ENCODE measurements at places on chromosomes 6 and 20.
A peak's percentile ranks its signal among the peaks of the same experiment; 100 is the strongest.

- DNase-seq, result no peak
These were observed 302.3 kb upstream of the CITED2 start for GRCh38 chr6:139676718-139677117.

DNA sequence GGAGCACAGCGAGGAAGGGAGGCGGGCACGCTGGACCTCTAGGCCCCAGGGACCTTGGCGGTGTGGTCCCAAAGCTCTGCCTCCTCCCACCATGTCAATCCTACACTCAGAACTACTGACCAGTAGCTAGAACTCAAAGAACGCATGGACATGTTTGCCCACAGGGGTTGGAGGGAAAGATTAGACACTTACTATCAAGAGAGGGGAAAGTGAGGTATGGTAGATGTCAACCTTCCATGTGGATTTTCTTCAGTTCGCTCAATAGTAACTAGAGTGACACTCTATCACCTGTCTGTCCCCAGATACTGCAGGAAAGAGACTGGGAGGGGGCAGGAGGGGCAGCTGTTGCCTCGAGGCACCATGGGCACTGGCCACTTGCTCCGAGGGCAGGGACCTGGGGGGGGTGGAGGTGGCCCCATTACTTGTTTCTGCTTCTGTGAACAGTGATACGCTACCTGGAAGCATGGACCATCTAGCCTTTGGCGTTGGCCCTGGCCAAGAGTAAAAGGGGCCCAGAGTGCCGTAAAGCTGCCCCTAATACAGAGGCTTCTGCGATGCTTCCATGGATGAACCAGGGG is 912 bp upstream of the DIDO1 start:
- DNase-seq, result no peak

DNA sequence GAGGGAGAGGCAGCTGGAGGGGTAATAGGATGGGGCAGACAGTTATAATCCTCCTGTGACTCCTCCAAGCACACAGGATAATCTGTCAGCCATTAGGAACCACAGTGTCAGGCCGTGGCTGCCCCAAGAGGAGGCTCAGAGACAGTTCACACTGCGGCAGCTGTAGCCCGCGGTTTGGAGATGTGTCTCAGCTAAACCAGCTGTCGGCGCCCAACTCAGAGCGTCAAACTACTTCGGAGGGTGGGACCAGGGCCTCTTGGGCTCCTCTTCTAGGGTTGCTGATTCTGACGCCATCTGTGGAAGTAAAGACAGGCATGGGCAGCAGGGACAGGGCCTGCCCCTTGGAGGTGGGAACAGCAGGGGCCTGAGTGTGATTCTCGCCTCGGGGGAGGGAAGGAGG is 309.8 kb downstream of the CDC5L start:
- DNase-seq, result no peak

DNA sequence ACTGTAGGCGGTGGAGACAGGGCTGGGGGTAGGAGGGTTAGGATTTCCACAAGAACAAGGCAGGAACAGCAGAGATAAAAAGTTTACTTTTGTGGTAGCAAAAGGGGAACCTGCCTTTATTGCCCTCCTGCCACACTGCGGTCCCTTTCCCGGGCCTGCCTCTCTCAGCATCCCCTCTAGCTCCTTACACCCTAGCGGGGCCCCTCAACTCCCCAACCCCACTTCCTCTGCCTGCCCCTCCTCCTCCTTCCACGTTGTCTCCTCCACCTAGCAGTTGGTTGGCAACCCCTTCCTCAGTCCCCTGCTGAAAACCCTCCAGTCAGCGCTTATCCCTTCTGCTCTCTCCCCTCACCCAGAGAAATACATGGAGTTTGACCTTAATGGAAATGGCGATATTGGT is 714 bp downstream of the AIF1 start:
- DNase-seq, result no peak

- peak; percentile 40 for DNase-seq
These were observed 902 bp downstream of the ZNF337 start for GRCh38 chr20:25695532-25696370.

DNA sequence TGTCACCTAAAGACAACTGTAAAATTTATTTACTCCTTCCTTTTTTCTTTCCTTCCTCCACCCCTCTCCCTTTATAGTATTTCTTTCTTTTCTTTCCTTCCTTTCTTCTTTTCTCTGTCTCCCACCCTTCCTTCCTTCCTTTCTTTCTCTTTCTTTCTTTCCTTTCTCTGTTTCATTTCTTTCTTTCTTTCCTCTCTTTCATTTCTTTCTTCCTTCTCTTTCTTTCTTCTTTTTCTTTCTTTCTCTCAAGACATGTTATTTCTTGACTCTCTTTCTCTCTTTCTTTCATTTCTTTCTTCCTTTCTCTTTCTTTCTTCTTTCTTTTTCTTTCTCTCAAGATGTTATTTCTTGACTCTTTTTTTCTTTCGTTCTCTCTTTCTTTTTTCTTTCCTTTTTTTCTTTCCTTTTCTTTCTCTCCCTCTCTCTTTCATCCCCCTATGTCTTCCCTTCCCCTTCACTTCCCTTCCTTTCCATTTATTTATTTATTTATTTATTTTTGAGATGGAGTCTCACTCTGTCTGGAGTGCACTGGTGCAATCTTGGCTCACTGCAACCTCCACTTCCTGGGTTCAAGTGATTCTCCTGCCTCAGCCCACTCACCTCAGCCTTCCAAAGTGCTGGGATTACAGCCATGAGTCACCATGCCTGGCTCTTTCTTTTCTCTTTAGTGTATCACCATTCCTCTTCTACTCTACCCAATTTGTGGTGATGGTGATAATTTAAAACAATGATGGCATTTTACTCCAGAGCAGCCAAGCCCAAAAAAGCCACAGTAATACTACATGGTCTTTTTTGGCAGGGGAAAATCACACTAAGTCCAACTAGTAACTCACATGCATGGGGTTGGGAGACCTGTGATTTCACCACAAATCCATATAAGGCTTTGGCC is 188.2 kb downstream of the ADGRG6 start:
- DNase-seq, result no peak

DNA sequence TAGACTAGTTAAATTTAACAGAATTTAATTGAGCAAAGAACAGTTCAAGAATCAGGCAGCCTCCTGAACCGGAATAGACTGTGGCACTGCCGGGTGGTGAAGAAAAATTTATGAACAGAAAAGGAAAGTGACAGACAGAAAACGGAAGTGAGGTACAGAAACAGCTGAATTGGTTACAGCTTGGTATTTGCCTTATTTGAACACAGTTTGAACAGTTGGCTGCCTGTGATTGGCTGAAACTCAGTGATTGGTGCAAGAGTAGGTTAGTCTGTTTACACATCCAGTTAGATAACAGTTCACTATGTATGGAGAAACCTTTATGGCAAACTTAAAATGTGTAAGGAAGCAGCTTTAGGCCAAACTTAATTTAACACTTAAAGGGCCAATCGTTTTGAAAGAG is 116.0 kb upstream of the CITED2 start:
- no peak for DNase-seq

DNA sequence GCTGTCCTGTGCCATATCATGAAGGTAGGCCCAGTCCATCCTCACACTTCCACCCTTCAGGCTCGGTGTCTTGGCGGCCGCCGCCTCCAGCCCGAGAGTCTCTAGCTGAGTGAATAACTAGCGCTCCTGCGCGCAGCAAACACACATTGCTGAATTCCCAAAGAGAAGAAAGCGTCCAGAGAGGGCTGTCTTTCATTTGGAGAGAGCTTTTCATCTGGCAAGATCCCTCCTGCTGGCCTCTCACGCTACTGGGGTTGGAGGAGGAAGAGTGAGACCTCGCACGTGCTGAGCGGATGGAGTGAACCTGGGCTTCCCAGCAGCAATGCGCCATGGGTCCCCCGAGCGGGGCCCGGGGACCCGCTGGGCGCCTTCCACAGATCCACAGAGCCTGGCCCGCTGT is 73.2 kb downstream of the NCR2 start:
- DNase-seq, result no peak

All from NCI-H146 (cell line).